ENCODE measurements at places on chromosomes 1 and 21.
A peak's percentile ranks its signal among the peaks of the same experiment; 100 is the strongest.

DNA sequence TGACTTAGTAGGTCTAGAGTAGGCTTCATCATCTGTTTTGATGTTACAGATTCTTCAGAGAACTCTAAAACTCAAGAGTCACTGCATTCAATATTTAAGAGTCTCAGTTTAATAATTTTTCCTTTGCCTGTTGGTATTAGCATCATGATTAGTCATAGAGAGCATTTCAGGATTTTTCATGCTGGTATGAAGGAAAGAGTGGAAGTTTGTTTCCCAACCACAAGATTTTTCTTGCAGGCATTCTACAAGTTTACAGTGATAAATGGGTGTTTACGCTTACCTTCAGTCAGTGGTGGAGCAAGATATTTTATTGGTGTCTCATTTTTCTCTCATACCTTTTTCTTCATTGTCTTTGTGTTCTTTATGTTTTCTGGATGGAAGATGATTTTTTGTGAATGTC, 58.4 kb upstream of the MYOCOS start:
- peak; percentile 4 for DNase-seq

- DNase-seq: no peak
Observed at GRCh38 chr1:205763980-205764379, 11.3 kb downstream of the RAB29 start.

DNA sequence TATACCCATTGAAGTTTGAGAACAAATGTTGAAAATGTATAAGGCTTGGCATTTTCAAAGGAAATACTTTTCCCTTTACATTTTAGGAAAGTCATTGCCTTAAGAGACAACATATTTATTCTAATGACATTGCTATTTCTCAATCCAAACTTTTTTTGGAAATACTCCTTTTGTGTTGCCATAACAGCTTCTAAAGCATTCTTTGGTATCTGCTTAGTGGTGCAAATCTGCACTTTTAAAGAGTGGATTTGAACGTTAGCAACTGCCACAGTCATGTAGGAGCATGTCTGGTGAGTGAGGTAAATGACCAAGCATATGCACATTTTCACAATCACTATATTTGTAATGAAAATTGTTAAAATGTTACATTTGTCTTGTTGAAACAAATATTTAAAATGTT, 124.4 kb upstream of the GORAB start:
- DNase-seq: peak; percentile 66

GRCh38 chr1:47761201-47761930, 235.8 kb downstream of the TRABD2B start:
- DNase-seq: no peak

DNA sequence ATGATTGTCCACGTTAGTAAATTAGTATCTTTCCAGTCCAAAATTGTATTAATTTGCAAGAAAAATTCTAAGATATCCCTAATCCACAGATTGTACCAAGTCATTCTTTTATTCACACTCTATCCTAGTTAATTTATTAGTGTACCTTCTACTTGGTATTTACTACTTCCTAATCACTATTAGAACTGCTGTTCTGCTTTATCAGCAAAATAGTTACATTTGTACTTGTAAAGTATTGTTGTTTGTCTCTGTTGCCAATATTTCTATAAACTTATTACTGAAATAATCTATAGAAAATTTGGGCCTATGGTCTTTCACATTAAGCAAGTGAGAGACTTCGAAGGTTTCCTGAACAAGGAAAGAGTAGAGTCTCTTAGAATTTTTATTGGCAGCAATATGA, 5.6 kb upstream of the CRP start:
- DNase-seq: no peak

DNA sequence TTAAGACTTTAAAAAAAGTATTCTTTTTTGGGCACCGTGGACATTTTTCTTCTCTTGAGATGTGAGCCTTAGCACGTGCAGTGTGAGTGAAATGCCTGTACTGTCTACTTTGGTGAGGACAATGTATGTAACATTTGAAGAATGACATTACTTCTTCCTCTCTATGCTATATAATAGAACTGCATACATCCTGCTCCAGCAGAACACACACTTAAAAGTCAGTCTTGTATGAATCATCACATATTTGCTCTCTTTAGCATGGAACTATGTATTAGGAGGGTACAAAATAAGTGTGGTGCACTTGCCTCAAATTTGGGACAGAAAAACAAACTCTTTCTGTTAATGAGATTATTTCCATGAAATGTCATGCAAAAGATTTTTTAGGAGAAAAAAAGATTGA, 358.4 kb upstream of the SGIP1 start:
- no peak for DNase-seq

DNA sequence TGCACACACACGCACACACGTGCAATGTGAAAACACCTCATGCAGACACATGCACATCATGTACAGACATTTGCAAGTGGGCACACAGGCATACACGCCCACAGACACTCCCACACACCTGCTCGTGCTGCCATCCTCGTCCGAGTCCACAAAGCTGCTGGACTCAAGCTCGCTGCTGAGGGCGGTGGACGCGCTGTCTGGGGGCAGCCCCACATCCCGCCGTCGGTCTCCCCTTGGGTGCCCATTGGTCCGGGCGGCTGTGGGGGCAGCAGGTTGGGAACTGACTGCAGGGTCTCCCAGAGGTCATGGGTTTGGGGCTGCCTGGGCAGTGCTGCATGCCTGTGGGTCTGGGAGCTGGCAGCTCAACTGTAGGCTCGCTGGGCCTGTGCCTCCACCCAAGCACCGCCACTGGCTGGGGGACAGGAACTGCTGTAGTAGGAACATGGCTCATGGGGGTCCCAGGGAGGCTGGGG, 7.6 kb downstream of the DVL1 start:
- no peak for DNase-seq

DNA sequence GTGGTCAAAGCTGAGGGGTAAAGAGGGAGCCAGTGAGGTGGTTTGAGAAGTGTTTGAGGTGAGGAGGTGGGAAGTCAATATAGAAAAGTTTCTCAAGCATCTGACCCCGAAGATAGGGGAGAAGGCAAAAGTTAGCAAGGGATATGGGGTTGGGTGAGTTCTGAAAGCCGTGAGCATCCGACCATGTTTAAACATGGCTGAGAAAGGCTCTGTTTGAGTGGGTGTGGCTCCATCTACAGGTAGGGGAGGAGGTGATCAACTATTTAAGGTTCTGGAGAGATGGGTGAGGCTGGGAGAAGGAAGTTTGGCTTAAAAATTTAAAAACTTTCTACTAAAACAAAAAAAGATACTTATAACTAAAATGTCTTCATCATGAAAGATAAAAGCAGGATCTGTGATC, 273.8 kb downstream of the KCNJ6 start:
- DNase-seq: peak; percentile 7

DNA sequence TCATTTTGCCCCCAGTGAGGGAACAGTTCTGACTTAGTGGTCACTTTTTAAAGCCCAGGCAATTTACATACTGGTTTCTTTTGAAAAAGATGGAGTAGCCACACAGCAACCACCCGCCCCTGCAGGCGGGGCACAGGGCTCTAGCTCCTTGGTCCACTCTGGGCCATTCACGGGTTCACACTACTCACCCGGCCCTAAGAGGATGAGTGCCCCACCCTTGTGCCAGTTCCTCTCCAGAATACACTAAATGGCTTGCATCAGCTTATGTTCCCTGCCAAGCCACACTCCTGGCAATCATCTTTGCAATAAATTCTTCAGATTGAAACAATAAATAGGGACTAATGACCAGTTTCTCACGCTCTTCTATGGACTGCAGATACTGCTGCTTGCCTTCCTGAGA, 15.7 kb upstream of the ATP13A2 start:
- no peak for DNase-seq

DNA sequence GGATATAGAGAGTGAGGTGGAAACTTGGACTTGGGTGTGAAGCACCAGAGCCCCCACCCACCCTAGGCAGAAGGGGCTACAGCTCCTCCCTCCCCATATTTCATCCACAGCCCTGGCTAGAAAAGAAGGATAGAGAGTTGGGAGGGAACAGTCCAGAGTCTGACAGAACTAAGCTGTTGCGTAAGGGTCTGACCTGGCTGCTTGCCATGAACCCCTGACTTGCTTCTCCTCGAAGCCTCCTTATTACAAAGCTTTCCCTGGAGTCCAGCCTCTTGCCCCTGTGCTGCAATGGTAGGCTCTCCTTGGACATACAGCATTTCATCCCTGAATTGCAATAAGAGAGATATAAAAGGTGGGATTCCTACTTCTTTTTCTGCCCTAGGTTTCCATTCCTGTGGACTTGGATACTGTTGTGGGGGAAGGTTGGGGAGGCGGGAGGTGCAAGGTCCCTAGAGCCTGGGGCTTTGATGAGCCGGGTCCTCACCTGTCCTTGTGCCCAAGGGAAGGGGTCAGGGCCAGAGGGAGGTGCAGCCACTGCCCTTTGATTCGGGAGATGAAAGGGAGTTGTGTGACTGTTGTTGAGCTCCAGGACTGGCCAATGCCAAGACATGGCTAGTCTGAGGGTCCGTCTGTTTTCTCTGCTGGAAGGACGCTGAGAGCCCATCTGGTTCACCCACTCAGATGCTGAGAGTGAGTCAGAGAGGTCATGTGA, 2.7 kb downstream of the RHBG start:
- DNase-seq: peak; percentile 12

DNA sequence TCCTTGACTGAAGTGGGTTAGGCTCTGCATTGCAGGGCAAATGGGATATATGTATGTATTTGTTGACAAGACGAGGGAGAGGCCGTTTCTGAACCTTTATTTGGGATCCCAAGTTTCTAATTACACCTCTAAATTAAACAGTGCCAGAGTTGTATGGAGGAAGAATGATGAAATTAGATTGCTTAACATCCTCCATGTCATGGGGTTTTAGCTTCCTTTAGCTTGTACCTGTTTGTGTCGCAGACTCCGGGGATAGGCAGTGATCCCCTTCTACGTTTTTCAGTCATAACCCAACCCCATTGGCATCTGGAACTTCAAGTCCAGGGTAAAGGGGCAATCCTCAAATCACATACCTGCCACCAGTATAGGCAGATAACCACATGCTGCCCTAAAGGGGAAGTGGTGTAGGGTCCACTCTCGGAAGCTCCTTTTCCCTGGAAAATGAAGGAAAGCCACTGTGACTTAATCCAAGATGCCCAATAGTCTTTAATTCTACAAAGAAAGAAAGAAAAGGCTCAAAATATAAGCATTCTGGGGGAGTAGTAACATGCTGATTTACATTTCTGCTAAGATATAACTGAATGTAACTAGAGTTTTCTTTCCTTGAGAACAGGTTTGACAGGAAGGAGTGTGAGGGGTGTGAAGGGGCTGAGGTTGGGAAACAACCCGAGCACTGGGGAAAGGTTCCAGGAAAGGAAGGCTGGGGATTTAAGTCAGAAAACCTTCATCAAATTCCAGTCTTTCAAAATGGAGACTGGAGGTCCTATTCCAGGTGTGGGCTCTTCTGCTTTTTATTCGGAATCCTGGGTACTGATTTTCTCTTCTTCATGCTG, 77.6 kb downstream of the RGL1 start:
- DNase-seq: no peak

DNA sequence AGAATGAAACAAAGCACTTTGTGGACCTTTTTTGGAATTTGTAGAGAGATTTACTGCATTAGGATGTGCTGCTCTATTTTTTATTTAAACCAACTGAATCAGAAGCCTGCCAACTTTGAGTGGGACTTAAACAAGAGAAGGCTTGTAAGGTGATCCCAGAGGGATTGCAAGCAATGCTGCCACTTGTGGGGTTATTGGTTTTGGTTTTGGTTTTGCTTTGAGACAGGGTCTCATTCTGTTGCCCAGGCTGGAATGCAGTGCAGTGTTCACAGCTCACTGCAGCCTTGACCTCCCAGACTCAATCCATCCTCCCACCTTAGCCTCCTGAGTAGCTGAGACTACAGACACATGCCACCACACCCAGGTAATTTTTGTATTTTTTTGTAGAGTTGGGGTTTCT, 32.2 kb upstream of the GNG5 start:
- no peak for DNase-seq

Data from fibroblast of skin of right biceps (primary cell).